DMS153 (cell line): ENCODE measurements at places on chromosomes 13 and 19.

DNA sequence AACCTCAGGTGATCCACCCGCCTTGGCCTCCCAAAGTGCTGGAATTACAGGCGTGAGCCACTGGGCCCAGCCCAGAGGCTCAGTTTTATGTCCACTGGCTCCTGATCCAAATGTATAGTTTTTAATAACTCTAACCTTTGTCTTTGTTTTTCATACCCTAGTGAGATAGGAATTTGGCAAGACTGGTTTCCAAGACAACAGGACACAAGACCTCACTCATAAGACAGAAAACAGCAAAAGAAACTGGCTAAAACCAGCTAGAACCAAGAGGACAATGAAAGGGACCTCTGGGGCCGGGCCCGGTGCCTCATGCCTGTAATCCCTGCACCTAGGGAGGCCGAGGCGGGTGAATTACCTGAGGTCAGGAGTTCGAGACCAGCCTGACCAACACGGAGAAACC, 27.6 kb downstream of the CPT1C start:
- DNase-seq = no peak

DNA sequence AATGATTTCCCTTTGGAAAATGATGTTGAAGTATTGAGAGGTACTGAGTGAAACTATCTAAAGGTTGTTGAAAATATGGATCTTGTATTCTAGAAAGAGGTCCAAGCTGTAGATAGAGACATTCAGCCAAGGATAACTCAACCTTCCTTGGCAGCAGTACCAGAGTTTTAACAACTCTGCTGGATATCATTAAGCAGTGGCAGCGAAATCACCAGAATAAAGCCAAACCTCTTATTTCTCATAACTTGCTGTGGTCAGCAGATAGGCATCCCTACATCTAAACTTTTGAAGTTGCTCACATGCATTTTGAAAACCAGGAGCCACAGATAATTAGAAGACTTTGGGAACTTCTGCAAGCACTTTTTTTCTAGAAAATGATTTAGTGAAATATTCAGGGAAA, 559.8 kb downstream of the IRS2 start:
- DNase-seq = no peak

- no peak for DNase-seq
Measured at GRCh38 chr19:31818798-31819105, 469.5 kb upstream of the TSHZ3 start.

- DNase-seq = peak; percentile 53
Measured at GRCh38 chr19:49387936-49388372, at the start of gene KASH5. KASH5 (plus strand) TSS chr19:49388249; CDS start chr19:49390884, 2,635 bp downstream.

- no peak for DNase-seq
Measured at GRCh38 chr19:15453091-15453578, 3.4 kb upstream of the WIZ start.

GRCh38 chr13:110107568-110108347, 199.2 kb downstream of the COL4A1 start:
- no peak for DNase-seq

DNA sequence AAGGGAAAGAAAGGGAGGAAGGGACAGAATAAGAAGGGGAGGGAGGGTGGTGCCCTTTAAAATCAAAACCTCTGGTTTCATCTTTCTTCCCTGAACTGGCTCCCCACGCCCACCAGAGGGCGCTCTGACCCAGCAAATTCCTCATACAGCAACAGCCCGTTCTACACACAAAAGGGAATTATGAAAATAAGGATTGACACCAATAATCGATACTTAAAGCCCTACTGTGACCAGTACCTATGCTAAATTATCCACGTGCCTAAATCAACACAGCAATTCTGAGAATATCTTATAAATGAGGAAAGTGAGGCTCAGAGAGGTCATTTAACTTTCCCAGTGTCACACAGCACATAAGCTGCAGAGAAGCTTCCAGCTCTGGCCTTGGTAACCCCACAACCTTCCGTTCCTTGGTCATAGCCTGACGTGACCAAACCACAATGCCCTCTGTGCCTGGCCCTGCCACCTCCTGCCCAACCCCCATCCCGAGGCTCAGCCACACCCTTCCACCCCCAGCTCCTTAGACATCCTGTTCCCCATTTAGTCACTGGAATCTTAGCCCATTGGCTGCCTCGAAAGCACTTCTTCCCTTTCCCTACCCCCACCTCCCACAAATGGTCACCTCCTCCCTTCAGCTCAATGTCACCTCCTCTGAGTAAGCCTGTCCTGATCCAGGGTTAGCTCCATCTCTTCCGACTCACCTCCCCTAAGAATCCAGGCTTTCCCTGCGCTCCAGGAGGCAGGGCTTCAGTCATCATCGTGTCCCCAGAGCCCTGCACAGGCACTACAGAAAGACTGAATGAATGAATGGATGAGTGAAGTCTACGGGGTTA, 34.2 kb upstream of the PNMA8B start:
- DNase-seq = peak; percentile 16

GRCh38 chr13:82002710-82003109, 1661.8 kb upstream of the SPRY2 start:
- no peak for DNase-seq

- DNase-seq = no peak
Measured at GRCh38 chr19:18433015-18433691, 4.8 kb downstream of the ISYNA1 start.

- DNase-seq = no peak
Measured at GRCh38 chr13:98648141-98648540, 71.2 kb upstream of the STK24 start.

- no peak for DNase-seq
Measured at GRCh38 chr19:43781630-43782310, 997 bp upstream of the KCNN4 start.

- no peak for DNase-seq
Measured at GRCh38 chr19:956766-957440, 27.2 kb upstream of the WDR18 start.

GRCh38 chr19:16875584-16876555, 12.9 kb upstream of the F2RL3 start:
- no peak for DNase-seq
